A549 treated with GW870086 at 1 μM for 4 hours (cell line): ENCODE measurements at places on chromosomes 4 and X. TPM values are rescaled to one million over a fixed set of nuclear protein-coding genes. Genes with fewer than 3 reads are reported as not detected.

ARHGEF6 gene
- 0.16 to 0.30 TPM (median 0.18 TPM) in 5 replicates for total RNA-seq

HELT gene
- not detected in 5 replicates for total RNA-seq

SATL1 gene
- total RNA-seq = not detected in 5 replicates

SERPINA7 gene
- not detected in 5 replicates for total RNA-seq

PSAPL1 gene
- total RNA-seq = 0.15 to 0.33 TPM (median 0.22 TPM) in 5 replicates

CETN2 gene
- total RNA-seq = 68.5 to 80.9 TPM (median 76.0 TPM) in 5 replicates

PDHA2 gene
- not detected in 5 replicates for total RNA-seq
